ENCODE measurements at places on chromosomes 12 and 14.

DNA sequence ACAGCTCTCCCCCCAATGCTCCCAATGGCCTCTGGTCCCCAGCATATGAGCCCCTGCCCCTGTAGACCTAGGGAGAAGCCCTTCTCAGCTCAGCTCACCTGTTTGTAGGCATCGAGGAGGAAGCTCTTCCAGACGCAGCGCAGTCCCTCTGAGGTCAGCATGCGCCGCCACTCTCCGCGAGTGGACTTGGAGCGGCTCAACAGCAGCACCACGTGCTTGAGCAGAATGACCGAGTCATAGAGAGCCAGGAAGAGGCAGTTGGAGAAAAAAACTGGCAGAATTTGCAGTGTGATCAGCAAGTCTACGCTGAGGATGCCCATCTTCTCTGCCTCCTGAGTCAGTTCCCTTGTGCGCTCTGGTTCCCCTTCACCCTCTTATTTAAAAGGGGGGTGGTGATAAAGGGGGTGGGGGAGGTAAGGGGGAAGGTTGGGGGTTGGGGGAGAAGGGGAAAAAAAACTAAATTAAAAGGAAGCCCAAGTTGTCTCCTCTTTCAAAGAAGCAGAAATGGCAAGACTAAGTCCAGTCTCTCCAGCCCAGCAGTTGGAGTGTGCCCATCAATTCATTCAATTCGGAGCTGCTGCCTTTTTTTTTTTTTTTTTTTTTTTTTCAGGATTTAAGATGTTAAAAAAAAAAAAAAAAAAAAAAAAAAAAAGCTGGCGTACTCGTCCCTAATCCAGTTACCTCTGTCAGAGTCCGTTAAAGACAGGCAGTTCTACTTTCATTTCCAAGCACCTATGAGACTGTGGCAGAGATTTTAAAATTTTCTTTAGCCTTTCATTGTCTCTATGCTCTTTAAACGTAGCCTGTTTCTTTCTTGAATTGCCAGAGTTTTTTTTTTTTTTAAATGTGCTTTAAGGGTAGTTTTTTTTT is at the start of gene DIO2:
TSS of gene DIO2 (minus strand) at position 352 of the 870 bp plus-strand sequence. CDS start at position 320, 32 bp downstream.
- no peak for DNase-seq

GRCh38 chr14:103711516-103712431 is 3.5 kb downstream of the XRCC3 start:
- DNase-seq: no peak

DNA sequence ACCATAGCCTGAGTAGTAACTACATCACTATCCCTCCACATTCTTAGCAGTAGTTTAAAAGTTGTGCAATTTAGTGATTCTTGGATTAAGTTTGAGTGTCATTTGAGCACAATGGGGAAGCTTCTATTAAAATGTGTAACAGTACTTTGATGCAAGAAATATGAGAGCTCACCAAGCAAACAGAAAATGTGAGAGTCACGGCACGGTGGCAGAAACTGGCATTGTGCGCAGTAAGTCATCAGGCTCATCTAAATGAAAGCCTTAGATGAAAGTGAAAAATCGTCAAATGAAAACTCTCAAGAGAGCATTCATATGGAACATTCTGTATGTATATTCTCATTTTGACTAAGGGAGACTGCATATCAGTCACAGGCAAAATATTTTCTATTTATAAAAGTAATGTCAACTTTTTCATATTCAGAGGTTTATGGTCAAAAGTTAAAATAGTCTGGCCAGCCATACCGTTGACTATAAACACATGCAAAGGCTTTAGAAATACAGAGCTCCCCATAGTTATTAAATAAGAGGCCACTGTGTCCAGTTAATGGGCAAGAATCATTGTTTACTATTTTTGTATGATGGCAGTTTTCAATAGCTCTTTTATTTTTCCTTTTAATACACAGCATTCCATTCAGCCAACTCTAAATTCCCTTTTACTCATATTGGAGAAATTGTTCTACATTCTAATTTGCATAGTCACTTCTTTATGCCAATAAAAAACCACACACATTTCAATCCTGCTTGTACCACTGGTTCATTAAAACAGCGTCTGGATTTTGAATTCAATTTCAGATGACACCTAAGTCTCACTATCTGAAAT is 167.9 kb downstream of the PRKD1 start:
- DNase-seq: no peak

GRCh38 chr14:75063013-75063412 is 811 bp downstream of the ACYP1 start:
- DNase-seq: no peak

- DNase-seq: no peak
These were observed 28.6 kb upstream of the CACNA2D4 start for GRCh38 chr12:1947081-1947480.

GRCh38 chr14:77110286-77110685 is 12.2 kb downstream of the CIPC start:
- no peak for DNase-seq

DNA sequence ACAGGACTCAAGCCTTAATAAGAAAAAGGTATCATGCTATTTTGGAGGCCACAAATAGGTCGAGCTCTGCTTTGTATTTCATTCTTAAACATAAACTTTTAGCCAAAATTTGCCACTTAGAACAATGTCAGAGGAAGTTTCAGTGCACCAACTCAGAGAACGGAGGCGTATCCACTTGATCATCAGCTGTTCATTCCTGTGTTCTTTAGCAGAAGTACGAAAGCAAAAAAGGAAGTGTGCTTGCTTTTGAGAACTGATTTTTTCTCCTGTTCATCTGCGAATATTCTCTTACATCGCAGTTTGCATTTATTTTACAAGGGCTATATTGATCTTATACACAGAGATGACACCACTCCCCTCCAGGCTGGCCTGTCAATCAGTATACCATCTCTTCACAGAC is 188.6 kb upstream of the SOX5 start:
- DNase-seq: no peak

DNA sequence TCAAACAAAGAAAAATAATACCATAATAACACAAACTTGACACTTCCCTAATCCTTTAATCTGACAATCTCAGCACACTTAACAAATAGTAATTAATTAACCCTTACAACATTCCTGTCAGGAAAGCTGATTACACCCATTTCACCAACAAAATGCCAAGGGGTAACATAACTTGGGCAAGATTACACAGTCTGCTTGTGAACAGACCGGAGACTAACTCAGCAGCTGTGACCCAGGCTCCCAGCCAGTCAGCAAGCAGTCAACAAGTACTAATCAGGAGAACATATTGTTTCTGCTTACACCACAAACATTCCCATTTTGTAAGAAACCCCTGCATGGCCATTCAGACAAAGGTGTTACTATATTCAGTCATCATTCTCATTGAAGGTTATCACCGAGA is 592.5 kb upstream of the FLRT2 start:
- no peak for DNase-seq

- DNase-seq: no peak
These were observed 122.9 kb downstream of the PRKCH start for GRCh38 chr14:61444215-61444768.

DNA sequence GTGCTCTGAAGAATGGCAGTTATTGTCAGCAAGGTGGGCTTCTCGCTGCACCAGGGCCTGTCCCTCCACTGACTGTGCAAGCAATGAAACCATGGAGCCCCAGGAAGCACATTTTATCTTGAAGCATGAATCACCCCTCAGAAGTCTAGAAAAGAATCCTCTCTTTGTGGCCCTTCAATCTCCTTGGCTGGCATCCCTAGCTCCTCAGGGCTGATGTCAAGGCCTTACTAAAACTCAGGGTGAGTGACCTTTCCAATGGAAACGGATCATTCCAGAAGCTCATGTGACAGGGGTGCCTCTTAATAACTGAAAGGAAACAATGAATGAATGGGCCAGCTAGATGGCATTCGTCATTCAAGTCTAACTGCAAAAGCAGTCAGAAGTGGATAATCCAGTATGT is 22.3 kb upstream of the PLEKHH1 start:
- no peak for DNase-seq

Data from stimulated activated CD4-positive, alpha-beta T cell treated with anti-CD3 and anti-CD28 coated beads, TNF-alpha, amount 100 ng/mL, for 4 hours (primary cell).